Frontal cortex (tissue), 4 donors: ENCODE measurements at places on chromosomes 16 and 17. TPM values are rescaled to one million over a fixed set of nuclear protein-coding genes. Genes with fewer than 3 reads are reported as not detected.

DNA sequence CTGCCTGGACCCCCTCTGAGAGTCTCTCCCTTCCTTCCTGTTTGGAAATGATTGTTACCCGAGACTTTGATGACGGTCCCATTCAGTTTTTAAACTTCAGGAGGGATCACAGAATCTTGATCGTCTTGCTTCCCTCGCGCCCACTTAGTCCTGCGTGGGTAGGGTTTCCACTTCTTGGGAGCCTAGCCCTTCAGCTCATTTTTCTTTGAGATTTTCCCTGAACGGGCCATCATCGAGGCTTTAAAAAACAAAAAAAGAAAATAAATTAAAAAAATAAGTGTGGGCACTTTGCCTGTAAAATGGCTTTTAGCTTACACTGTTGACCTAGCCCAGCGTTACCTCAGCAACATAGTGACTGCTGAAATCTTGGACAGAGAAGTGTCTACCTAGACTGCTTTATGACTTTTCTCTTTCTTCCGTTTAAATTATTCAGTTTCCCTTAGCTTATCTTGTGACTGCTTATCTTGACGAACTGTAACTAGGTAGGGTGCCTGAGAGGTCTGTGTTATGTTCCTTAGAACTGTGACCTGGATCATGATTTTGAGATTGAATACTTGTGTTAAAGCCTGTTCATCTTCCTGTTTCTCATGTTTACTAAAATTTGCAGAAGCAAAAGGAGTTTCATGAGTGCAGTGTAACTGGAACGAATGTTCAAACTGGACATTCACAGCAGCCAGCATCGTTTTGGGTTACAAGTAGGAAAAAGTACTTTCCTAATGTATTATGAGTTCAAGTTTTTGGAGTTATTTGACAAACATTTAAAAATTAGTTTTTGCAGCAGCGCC, 874 bp downstream of the WWP2 start:
- no peak for DNase-seq

DNA sequence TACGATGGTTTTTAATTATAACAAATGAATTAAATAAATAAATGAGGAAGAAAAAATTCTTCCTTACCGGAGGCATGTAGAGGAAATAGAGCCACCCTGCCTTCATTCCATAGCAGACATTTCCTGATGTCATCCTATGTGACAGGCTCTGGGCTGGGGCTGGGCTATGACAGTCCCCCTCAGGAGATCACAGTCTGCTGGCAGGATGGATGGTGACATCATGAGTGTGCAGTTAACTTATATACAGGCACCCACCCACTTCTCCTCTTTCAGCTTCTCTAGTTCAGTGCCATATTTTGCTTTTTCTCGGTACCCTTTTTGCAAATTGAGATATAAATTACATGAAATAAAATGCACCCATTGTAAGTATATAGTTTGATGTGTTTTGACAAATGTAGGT, 6.4 kb upstream of the CMTM3 start:
- no peak for DNase-seq

- DNase-seq, result no peak
Observed at GRCh38 chr17:16273499-16273898, 56.5 kb downstream of the PIGL start.

The ABI3 gene
- total RNA-seq, result 0.41 TPM

GRCh38 chr17:2412561-2413021, 11.7 kb upstream of the MNT start:
- no peak for DNase-seq

The ABCA6 gene
- total RNA-seq, result 3.7 TPM

The TSPAN10 gene
- not detected for total RNA-seq

GRCh38 chr17:66281661-66282369, 20.6 kb upstream of the PRKCA start:
- DNase-seq, result no peak

The TLCD2 gene
- total RNA-seq, result 0.41 TPM

GRCh38 chr16:8402981-8403843, 187.1 kb downstream of the TMEM114 start:
- DNase-seq, result no peak

DNA sequence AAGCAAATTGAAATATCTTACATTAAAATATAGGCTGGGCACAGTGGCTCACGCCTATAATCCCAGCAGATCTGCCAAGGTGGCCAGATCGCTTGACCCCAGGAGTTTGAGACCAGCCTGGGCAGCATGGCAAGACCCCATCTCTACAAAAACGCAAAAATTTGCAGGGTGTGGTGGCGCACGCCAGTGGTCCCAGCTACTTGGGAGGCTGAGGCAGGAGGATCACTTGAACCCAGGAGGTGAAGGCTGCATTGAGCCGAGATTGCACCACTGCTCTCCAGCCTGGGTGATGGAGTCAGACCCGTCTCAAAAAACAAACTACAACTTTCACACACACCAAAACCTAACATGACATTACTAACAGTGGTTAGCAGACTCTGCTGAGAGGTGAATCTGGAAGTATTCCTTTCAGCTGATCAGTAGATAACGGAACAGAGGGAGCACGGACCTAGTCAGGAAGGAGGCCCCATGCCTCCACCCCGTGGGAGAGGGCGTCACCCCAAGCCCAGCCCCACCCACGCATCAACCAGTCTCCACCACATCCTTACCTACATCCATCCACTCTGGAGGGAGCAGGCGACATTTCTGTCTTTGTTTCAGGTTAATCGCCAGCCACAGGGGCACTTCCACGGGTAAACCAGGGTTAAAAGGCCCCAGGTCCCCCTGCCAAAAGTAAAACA, 1.7 kb downstream of the GINS2 start:
- DNase-seq, result no peak

- no peak for DNase-seq
Observed at GRCh38 chr16:923184-923583, 47.6 kb downstream of the LMF1 start.

GRCh38 chr17:53844491-53845107, 21.9 kb downstream of the KIF2B start:
- DNase-seq, result no peak

DNA sequence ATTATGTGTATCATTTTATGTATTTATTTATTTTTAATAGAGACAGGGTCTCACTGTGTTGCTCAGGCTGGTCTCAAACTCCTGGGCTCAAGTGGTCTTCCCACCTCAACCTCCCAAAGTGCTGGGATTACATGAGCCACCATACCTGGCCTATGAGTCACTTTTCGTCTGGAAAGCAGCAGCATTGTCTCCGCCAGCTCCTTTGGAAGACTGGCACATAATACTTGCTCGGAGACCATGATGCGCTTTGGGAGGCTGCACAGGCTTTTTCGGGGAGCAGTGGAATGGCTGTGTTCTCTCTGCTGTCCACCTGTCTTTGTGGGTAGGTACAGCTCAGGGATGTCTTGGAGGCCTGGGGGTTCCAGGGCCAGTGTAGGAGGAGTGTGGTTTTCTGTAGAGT, 102.2 kb downstream of the AATF start:
- no peak for DNase-seq

DNA sequence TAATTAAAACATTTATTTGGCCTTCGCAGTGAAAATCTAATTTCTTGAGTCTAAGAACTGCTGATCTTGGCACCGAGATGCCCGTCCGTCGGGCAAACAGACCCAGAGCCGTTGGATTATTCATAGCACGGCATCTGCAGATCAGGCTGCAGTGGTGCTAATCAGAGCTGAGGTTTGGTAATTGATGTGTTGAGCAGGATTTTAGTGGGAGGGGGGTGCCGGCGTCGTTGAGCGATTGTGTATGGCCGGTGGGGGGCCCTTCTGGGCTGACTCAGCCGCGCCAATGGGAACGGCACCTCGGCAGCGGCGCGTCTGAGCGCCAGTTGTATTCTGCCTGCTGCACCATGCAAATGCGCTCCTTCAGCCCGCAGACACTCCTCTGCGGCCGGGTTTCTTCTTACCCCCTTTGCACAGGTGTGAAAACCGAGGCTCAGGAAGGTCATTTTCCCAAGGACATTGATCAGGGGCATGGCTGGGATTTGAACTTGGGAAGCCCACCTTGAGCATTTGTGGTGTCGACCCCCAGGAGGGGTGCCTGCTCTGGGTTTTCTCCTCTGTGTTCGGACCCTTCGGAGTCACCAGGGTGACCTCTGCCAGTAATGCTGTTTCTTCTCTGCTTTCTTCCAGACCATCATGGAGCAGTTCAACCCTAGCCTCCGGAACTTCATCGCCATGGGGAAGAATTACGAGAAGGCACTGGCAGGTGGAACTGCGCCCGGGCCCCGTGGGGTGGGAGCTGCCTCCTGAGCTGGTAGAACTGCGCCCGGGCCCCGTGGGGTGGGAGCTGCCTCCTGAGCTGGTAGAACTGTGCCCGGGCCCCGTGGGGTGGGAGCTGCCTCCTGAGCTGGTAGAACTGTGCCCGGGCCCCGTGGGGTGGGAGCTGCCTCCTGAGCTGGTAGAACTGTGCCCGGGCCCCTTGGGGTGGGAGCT, 18.4 kb downstream of the BAIAP2 start:
- no peak for DNase-seq

- peak; percentile 40 for DNase-seq
Observed at GRCh38 chr17:59105852-59106462, 723 bp downstream of the TRIM37 start.

GRCh38 chr16:31005350-31006085, 4.9 kb downstream of the STX1B start:
- DNase-seq, result peak; percentile 20

The DHX40 gene
- total RNA-seq, result 75.0 TPM
